ENCODE measurements at places on chromosomes 5 and 9. TPM values are rescaled to one million over a fixed set of nuclear protein-coding genes. Genes with fewer than 3 reads are reported as not detected.
A peak's percentile ranks its signal among the peaks of the same experiment; 100 is the strongest.

DNA sequence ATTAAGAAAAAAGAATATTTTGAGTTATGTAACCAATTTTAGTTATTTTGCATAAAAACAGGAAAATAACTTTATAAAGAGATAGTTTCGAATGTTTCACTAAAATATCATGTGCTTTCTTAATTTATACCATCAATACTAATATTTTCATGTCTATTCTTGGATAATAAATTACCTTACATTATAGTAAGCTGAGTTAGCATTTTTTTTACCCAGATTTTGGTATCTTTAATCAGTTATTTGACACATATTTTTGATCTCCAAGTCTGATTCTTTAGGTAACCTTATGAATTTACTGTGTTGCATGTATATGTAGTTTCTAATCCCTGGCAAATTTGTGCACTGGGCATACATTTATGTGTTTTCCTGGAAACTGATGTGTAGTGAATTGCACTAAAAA lies 138.0 kb downstream of the KDM4C start:
- DNase-seq = no peak

DNA sequence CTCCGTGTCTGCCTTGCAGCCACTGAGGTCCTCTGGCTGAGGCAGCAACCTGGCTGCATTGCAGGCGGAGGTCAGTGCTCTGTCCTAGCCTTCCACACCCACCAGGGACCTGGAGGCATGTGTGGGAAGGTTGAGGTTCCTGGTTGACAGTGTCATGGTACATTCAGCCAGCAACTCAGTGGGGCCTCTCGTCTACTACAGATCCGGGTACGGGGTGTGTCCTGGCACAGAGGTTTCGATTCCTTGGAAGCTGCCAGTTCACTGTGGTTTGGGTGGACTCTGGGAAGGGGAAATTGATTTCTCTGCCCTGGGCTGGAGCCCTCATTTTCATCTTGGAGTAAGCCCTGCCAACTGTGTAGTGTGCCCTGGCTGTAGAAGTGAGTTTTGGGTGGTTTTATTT lies 45.1 kb downstream of the PDE8B start:
- DNase-seq = no peak

DNA sequence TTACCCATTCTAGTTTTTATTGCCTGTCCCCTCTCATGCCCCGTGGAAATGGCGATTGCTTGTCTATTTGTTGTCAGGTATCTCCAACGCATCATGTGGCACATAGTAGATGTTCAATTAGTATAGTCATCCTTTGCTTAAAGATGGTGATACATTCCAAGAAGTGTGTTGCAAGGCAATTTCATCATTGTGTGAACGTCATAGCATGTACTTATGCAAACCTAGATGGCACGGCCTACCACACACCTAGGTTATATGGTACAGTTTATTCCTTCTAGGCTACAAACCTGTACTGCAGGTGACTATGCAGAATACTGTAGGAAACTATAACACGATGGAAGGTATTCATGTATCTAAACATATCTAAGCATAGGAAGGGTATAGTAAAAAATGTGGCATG lies 163.9 kb upstream of the DAPK1 start:
- no peak for DNase-seq

- DNase-seq = no peak
These were observed 171.6 kb downstream of the FAM174A start for GRCh38 chr5:100706776-100707175.

DNA sequence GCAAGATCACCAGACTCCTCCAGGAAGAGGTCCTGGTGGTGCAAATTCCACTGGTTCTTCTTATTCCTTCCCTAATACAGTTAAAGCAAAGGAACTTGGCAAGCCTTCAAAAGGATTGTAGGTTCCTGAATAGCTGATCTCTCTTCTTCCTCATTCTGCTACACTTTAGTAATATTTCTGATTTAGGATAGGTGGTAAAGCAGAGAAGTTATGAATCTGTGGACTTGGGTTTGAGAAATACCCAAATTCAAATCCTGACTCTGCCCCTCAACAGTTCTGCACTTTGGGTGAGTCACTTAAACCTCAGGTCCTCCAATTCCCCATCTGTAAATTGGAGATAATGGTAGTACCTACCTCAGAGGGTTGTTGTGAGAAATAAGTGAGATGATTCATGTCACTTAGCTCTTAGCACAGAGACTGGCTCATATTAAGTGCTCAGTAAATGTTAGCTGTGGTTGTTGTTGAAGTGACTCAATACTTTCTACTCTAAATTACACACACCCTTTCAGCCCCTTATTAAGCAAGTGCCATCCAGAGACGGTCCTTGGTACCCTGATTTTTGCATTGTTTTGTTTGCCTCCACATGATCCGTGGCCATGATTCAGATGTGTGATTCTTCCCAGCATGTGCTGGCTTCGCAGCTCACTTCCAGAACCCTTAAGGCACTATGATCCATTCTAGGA lies 5.2 kb downstream of the SH3RF2 start:
- peak; percentile 88 for DNase-seq

- no peak for DNase-seq
These were observed at the start of gene IL33 for GRCh38 chr9:6215562-6215961. Gene IL33, plus strand, starts transcription at chr9:6215807. Its CDS starts 25,888 bp downstream, at chr9:6241695.

DNA sequence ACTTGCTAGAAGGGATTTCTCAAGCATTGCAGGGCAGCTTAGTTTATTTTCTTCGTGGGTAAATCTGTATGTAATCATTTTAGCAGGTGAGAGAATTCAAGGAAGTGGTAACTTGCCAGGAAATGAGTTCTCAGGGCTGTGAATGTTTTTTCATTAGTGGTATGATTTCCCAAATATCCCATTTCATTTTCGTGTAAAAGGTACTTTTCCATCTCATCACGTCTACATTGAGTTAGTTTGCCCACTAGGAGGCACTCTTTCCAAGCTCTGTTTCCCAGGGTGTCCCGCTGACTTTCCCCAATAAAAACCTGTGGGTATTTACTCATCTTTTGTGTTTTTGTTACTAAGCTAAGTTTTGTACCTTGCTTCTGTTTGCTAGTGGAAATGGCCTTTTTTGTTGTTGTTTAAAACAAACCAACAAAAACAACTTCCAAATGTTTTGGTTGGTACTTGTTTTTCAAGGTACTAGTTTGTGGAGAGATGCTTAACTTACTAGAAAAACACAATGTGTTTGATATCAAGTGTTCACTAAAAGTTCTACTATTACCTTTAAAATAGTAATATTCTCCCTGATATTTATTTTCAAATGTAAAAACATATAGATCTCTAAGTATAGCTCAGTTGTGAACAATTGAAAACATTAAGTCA lies 373.6 kb downstream of the ADGRV1 start:
- DNase-seq = peak; percentile 58

DNA sequence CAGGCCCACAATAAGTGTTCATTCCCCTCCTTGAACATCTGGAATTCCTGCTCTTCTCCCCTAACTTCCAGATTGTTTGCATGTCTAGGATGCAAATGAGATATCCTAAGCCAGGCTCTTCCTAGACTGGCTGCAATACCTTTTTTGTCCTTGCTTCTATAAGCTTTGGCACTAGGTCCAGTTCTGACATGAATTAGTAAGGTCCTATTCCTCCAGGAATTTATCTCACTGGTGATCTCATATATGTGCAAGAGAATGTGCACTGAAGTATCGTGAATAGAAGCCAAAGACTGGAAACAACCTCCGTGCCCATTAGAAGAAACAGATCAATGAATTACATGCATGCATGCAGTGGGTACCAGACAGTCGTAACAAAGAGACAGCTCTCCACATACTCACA lies 25.2 kb downstream of the DUSP1 start:
- no peak for DNase-seq

DNA sequence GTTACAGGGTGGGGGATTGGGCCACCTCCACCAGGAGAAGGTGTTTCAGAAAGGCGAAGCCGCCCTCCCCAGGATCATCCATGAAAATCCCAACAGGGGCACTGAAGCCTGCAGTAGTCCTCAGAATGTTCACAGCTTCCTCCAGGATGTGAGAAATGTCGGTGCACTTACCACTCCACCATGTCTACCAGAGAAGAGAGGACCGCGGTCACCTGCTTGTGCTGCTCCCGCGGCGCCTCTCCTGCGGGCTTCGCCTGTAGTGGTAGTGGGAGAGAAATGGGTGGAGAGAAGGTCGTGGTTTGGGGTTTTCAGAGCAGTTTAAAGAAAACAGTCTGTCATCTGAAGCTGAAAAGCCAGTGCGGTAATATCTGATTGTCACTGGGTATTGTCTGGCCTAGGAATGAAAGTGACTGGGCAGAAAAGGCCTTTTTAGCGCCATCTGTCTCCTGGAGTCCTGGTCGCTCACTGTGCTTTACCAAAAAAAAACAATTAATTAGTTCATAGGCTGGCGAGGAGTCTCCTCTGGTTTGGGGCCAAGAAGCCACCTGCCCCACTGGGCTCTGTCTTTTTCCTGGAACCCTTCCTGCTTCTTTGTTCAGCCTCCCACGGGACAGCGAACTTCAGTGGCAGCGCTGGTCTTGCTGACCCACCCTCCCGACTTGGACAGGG lies 23.0 kb upstream of the PPP1R26 start:
- DNase-seq = no peak

Gene TUT7
- 11.5 TPM for total RNA-seq

Gene PTGES
- total RNA-seq = 0.10 TPM

Gene ZDHHC11B
- total RNA-seq = not detected

All from HT1080 (cell line).